ENCODE measurements at places on chromosomes 6 and 20. TPM values are rescaled to one million over a fixed set of nuclear protein-coding genes. Genes with fewer than 3 reads are reported as not detected.

The ANKEF1 gene
- 1.5 TPM for polyA plus RNA-seq

The KDM1B gene
- 2.5 TPM for polyA plus RNA-seq

The HAO1 gene
- polyA plus RNA-seq, result not detected

DNA sequence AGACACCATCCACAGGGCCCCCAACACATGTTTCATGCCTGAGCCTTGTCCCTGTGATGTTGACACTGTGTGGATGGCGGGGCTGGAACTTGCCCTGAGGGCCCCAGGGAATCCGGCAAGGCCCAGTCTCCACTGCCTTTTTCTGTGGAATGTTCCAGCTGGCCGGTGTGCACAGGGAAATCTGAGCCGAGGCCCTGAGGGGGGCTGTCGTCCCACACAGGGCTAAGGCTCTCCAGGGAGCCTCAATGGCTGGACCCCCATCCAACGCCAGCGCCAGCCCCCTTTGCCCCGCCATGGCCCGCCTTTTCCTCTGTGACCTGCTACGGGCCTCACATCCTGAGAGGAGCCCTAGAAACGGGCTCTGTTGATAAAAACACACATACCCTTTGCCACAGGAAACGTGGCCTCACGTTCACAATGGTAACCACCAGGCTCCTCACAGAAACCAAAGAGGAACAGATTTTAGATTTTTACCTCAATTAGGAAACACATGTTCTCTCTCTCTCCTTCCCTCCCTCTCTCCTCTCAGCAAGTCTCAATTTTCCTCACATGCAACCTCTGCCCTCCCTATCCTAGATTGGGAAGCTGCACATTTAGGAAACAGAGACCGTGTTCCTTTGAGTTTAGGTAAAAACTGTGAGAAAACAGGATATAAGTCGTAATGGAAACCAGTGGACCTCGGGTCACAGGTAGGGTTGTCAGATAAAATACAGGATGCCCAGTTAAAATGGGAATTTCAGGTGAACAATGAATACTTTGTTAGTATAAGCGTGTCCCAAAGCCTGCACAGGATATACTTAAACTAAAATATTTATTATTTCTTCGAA, 13.7 kb upstream of the ZNF831 start:
- DNase-seq, result no peak

DNA sequence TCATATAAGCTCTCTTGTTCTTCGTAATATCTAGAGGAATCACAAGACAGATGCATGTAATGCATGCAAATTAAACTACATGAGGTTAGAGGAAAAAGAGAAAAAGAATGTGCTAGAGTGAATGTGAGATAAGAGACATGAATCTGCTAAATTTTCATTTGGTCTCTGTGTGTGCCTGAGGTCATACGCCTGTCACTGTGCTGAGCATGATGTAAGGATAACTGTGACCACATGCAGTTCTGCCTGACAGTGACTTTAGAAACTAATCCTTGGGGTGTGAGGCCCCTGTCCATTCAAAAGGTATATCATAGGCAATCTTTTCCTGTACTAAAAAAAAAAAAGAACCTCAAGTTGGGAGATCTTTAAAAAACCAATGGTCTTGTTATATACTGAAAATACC, 70.6 kb downstream of the SHPRH start:
- no peak for DNase-seq

DNA sequence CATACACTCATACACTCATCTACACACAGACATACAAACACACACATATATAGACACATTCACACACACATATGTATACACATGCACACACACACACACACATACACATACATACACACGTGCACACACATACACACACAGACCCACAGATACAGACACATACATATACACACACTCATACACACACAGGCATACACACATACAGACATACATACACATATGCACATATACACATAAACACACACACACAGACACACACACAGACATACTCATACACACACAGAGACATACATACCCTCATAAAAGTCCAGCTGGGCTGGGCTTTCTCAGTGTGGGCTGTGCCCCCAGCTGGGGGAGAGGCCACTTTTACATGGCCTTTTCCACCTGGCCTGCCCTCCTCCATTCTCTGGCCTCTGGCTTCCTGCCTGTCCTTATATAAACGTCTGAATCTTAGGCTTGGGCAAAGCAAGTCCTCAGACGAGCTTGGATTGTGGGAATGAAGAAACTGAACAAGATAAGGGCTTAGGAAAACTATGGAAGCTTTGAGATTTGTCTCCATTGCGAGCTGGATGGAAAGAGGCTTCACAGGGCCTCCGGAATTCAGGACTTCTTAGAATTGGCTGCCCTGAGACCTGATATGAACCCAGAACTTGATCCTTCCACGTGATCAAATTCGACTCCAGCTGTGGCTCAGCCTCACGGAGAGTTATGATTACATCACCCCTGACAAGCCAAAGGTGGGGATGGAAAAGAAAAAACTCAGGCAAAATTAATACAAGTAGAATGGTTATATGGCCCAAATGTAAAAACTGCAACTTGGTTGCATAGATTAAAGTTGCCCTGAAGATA, 22.5 kb upstream of the CST3 start:
- DNase-seq, result no peak

- DNase-seq, result no peak
Observed at GRCh38 chr6:38579010-38579628, 60.6 kb downstream of the BTBD9 start.

GRCh38 chr6:53347250-53347920, 1.4 kb downstream of the ELOVL5 start:
- DNase-seq, result peak; percentile 62
